ENCODE measurements at places on chromosomes 1 and 21.

DNA sequence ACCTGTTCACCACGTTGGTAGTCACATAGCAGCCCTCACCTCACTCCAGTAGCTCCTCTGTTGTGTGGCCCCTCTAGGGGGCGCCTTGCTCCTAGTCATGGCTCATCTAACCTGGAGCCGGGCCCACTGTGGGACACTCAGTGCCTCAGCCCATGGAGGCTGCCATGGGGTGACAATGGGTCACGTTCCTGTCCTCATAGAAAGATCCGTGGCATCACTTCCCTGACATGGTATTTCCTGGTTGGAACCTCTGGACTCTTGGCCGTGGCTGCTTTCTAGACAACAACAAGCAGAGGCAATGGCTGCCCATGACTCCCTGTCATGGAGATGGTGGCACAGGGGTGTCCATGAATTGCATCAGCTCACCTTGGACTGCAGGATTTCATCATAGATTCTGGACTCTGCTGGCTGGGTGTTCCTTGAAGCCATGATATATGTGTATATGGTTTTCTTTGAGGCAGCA, 27.5 kb upstream of the SLAMF6 start:
- DNase-seq: no peak

- DNase-seq: no peak
Observed at GRCh38 chr1:234686035-234686434, 76.1 kb upstream of the IRF2BP2 start.

- DNase-seq: no peak
Observed at GRCh38 chr1:232389744-232390143, 240.2 kb downstream of the SIPA1L2 start.

GRCh38 chr1:210407887-210408252, 79.2 kb downstream of the HHAT start:
- no peak for DNase-seq

DNA sequence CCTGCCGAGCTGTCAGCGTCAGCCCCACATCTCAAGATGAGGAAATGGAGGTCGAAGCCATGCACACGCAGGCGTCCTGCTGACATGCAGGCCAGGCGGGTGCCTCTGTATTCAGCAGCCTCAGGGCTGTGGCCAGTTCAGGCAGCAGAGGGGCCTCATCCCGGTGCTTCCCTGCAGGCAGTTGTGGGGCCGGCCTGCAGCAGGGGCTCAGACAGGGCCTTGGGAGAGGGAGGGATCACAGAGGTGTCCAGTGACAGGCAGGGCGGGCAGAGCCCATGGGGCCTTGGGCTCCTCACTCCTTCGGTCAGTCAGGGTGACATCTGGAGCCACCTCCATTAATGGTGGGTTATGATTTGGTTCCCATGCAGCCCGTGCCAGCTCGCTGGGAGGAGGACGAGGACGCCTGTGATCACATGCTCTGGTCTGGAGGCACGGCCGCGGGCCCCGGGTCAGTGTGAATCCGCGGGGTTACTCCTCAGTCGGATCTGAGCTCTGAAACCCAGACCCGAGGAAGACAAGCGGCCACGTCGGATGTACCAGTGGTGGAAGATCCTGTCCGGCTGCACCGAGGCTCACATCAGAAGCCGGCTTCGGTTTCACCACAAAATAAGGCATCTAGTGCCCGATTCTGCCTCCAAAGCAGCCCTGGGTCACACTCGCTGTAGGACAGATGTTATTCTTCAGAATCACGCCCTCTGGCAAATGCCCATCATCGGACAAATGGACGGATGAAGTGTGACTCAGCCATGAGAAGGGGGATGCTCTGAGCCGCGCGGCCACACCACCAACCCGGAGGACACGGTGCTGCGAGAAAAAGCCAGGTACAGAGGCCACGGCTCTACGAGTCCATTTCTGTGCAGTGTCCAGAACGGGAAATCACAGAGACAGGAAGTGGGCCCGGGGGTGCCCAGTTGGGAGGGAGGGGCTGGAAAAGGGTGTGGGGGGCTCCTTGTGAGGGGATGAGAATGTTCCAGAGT, 33.4 kb downstream of the KRTAP10-1 start:
- no peak for DNase-seq

DNA sequence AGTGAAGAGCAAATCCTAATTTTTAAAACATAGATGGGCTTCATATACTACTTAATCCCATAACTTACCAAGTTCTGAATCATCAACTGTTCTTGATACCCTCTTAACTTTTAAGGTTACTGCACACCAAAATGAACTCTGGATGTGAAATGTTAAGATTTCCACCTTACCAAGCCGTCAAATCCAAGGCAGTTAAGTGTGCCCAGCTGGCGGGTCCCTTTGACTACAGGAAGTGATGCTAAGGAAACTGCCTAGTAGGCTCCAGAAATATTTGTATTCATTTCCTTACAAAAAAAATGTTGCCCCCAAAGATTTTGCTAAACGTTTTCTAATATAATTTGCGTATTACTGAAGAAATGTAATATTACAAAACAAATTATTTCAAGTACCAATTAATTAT, 10.7 kb downstream of the NRIP1 start:
- no peak for DNase-seq

GRCh38 chr1:225846331-225847310, 35.6 kb downstream of the TMEM63A start:
- DNase-seq: no peak

DNA sequence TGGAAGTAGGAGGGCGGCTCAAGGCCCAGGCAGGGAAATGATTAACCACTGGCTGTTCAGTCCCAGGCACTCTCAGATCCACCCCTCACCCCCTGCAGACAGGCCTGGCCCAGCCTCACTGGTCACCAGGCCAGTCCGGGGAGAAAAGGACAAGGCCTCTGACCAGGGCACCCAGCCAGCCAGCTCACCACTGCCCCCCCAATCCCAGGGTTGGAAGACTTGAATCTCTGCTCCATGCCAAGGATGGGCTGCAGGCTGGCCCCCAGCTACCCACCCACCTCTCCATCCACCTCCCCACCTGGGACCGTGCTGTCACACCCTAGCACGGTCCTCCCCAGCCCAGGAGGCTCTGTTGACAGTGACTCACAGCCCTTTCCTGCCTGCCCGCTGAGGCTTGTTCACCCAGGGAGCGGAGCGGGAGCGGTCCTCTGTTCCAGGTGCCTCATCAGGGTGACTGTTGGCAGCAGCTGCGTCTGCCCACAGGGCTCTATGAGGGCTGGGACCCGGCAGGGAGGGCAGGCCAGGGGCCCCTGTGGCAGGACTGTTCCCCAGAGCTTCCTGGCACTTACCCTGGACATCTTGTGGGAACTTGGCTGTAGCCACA, 2.2 kb downstream of the LAD1 start:
- peak; percentile 66 for DNase-seq

DNA sequence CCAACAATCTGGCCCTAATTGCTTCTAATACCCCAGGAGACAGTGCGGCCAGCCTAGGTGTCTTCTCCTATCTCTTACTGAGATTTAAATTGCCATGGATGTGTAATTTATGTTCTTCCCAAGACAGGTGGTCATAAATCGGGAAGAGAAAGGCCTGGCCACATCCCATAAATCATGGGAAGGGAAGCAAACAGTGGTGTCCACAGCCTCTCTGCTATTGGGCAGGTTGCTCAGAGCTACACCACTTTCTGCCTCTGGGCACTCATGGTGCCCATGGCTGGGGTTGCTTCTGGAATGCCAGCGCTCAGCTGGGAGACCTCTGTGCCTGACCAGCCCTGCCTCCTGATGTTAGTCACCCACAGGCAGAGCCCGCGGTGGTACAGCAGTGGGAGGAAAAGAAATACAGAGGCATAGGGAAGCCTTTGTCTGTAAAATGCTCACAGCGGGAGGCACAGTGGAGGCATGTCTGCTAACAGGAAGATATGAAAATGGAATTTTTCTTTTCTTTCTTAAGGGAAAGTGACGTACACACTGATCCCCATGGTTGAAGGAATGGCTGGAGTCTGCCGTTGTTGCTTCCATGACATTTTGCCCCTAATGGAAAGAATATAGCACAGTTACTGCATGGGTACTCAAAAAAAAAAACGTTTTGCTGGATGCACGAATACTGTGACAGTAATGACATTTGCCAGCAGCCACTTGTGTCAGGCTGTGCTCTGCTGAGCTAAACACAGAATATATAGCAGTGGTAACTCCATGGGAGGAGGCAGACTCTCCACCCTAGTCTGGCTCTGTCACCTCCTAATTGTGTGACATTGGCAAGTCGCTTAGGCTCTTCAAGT, 21.9 kb downstream of the MTARC1 start:
- no peak for DNase-seq

DNA sequence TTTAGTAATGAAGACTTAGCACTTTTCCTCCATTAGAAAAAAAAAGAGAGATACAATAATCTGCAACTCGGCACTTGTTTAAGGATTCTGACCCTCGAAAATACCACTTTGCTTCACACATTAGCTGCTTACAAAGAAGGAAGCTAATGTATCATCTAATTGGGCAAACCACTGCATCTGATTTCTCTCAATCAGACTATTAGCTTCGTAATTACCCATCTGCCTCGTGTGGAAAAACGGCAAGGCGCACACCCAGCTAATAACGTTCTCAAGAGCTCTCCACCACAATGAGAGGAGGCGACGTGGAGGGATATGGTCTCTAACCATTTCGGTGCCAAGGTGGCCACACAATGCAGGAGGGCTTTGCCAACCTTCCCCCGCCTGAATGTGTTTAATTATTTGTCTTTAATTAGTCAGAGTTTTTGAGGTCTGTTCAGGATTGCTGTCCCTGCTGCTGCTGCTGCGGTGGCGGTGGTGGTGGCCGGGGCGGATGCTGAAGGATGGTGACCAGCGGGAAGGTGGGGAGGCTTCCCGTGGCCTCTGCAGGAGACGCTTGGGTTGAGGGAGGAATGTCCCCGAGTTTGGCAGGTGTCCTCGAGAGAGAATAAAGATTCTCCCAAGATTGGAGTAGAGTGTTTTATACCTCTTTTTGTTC, 374.5 kb downstream of the RPS6KC1 start:
- no peak for DNase-seq

GRCh38 chr1:170063109-170063826, 11.2 kb downstream of the KIFAP3 start:
- peak; percentile 65 for DNase-seq

DNA sequence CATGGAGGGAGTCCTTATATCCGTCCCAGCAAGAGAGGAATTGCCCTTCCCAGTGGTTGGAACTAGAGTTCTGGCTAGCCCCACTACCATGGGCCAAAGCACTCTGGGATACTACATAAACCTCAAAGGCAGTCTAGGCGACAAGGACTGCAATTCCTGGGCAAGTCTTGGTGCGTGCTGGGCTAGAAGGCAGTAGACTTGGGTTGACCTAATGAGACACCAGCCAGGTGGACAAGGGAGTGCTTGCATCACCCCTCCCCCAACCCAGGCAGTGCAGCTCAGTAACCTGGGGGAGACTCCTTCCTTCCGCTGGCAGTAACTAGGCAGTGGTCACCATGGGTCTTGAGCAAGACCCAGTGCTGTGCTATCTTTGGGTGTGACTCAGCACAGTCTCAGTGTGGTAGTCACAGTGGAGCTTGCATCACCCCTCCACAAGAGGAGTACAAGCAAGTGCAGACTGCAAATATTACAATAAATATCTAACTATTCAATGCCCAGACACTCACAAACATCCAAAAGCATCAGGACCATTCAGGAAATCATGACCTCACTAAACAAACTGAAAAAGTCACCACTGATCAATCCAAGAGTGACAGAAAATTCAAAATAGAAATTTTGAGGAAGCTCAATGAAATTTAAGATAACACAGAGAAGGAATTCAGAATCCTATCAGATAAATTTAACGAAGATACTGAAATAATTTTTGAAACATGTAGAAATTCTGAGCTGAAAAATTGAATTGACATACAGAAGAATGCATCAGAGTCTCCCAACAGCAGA, 84.7 kb upstream of the LYPLAL1 start:
- peak; percentile 37 for DNase-seq

DNA sequence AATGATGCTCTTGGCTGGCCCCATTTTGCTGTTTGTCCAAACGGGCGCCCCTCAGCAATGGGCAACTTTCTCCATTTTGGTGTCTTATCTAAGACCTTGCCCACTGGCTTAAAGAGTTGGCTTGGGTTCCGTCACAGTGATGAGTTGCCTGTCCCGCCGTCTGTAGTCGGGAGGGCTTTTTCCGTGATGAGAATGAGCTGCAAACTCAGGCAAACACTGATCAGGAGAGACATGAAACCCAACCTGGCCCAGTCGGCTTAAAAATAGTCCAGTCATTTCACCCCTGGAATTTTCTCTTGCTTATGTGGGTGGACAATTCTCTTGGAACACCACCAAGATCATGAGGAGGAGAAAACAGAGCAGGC, 79.3 kb downstream of the ST6GALNAC3 start:
- DNase-seq: no peak

- DNase-seq: no peak
Observed at GRCh38 chr1:5928714-5929400, 63.4 kb downstream of the NPHP4 start.

DNA sequence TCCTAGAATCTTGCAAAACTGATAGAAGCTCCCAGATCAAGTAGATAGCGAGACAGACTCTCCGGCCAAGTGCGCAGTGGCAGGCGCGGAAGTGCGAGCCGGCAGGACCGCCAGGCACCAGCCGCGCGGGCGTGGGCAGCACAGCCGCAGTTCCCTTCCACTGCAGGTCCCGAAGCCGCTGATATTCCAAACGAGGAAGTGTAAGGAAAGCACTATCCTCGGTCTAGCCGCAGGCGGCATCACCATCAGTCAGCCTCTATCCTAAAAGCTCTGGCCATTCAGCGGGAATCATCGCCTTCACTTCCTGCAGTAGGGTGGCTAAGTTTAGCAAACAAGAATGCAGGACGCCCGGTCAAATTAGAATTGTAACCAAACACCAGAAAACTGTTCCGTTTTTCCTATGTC, 710 bp downstream of the GLRX2 start:
- DNase-seq: peak; percentile 28

DNA sequence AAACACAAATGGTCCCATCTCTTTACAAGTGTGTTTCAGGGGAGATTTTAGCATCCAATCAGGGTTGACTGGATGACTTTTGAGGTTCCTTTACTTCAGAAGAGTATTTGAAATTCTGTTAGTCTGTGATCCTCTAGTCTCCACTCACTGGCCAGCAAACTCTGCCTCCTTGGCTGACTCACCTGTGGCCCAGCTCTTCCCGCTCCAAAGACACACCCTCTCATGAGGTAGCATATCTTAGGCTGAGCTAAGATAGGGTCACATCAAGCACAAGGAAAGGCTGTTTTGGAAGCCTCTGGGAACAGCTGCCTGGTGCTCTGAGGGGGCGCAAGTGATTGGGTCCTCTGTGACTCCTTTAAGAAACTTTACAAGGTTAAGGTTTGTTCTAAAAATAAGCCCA, 102.3 kb upstream of the FGGY start:
- no peak for DNase-seq

DNA sequence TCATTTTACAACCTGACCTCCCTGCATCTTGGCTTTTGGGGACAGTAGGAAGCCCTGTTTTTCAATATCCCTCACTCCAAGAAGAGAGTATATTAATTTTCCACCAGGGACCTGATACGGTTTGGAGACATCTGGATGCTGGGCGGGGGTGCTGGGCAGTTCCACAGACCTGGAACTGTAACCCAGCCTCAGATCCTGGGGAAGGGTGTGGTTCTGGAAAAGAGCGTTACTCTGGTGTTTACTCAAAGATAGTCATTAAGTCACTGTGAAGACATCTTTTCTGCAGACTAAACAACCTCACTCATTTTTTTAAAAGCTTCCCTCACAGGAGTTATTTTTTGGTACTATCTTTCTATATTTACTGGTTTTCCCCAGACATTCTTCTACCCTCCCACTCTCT, 189.8 kb downstream of the CLIC6 start:
- DNase-seq: no peak

Data from HCT116 (cell line).